Upper lobe of left lung (tissue), 6 donors: ENCODE measurements at places on chromosomes 12 and 14. TPM values are rescaled to one million over a fixed set of nuclear protein-coding genes. Genes with fewer than 3 reads are reported as not detected.

GRCh38 chr14:72595152-72595862, 298.6 kb downstream of the DPF3 start:
- no peak for DNase-seq

GRCh38 chr14:76755610-76756370, 5.5 kb upstream of the VASH1 start:
- no peak for DNase-seq

DNA sequence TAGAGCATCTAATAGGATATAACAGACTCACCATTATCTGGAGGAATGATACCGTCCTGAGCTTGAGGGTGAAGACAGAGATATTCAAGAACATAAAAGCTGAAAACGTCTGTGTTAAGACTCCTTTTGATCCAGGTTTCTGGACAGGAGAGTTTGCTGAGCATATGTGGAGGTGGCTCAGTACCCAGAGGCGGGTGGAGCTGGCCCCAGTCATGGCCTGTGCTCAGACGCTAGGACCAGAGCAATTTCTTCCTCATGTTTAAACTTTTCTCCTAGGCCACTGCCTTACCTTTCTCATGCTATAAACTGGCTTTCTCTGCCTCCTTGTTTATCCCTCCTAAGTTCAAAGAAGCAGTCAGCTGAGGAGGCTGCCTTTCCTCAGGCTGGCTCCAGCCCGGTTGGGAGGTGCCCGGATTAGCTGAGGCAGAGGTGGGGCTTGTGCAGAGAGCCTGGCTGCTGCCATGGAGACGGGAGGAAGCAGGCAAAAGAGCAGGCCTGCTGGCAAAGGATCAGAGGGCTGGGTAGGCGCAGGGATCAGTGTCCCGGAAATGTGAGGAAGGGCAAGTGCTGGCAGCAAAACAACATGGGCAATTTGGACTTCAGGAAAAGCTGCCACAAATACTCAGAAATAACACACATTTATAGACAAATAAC, 13.7 kb downstream of the COA8 start:
- no peak for DNase-seq

DNA sequence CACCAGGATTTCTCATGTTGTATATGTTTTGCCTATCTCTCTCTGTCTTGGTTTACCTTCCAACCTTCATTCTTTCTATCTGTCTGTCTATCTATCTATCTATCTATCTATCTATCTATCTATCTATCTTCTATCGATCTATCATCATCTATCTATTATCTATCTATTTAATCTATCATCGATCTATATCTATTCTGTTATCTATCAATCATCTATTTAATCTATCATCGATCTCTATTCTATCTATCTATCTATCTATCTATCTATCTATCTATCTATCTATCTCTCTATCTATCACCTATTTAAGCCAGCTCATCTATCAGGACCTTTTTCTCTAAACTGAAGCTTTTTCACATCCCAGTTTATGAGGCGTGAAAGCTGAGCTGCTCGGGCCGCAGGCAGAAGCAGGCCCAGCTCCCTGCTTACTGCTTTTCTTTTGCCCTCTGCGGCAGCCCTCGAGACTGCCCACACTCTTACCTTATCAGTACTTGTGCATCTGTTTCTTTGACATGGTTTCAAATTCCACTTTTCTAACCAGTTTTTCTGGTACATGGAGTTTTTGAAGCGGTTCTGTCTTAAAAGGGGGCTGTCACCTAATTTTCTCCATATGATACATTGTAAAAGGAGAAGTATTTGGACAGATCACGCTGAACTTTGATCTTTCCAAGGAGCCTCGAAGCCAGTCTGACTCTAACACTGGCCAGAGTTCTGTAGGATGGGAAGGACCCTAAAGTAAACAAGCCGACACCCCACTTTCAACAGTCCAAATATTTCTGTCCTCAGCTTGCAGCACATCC, 44.4 kb upstream of the GSG1 start:
- DNase-seq: peak; percentile 73

DNA sequence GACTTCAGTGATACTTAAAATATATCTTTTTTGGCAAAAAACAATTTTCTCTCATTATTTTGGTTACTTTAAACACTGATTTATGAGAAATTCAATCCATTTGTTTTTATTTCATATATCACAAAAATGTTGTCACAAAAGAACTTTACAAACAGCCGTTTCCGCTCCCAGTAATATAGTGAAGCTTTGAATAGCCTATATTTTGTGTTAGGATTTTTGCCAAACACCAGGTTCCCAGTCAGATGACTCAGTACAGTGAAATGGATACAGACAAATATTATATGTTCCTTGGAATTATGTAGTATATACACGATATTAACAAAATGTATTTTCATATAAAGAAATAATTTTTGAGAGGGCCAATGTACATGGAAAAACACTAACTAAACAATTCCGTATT, 411.1 kb downstream of the CCER1 start:
- DNase-seq: no peak

FAM90A1 gene
- total RNA-seq: 0.37 TPM

OR6C70 gene
- total RNA-seq: not detected

DNA sequence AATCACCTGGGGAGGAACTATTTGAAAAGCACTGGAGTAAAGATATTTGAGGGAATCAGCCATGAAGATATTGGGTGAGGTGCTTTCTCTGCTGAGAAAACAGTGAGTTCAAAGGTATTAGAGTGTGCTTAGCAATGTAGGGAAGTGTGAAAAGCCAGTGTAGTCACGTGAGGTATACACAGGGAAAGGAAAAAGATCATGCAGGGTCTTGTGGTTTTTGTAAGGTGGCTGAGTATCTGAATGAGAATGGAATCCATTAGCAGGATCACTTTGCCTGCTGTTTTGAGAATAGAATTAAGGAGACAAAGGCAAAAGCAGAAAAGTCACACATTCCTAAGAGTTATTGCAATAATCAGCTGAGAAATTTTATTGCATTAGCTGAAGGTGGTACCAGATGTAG, 193.0 kb downstream of the PIK3C2G start:
- DNase-seq: no peak

WSCD2 gene
- total RNA-seq: 0.20 TPM

NFKBIA gene
- total RNA-seq: 794 TPM

KRT85 gene
- not detected for total RNA-seq

DNA sequence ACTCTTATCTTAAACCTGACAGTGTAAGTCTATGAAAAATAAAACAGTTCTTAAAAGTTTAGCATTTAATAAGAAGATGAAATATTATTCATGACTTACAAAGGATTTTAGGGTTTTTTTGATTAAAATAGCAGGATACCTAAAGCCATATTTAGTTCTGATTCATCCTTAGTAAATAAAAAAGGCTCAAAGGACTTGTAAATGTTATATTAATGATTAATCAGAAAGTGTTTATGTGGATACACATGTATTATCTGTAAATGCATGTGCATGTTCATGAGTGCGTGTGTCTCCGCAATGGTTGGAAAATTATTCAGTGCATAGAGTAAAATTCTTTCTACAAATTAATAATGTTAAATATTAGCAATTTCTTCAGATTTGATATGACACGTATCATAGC, 4.4 kb downstream of the KLRF1 start:
- no peak for DNase-seq

PTPRR gene
- 0.79 TPM for total RNA-seq

ZFHX2 gene
- 1.7 TPM for total RNA-seq

TMEM30B gene
- 29.4 TPM for total RNA-seq

POTEM gene
- not detected for total RNA-seq
